NCI-H1105 treated with DMSO at 0.1 percent for 48 hours (cell line): ENCODE measurements at places on chromosomes 4 and X.
A peak's percentile ranks its signal among the peaks of the same experiment; 100 is the strongest.

- DNase-seq = no peak
Measured at GRCh38 chr4:179836179-179837075, 2394.2 kb upstream of the AGA start.

GRCh38 chrX:18676050-18676449, 4.1 kb upstream of the RS1 start:
- no peak for DNase-seq

DNA sequence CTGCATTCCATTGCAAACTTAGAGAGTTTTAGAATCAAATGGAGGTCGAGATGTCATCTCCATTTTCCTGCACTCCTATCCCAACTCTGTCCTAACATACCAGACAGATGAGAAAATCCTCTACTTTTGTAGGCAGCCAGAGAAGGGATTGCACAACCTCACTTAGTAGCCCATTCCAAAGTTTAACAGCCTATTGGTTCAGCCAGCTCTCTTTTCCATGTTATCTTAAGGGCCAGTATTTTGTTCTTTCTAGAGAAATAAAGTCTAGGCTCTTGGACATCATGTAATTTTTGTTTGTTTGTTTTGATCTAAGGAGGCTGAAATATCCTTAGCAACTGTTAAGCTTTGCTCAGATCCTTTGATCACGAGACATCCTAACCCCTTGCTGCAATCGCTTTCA, 173.0 kb downstream of the COX18 start:
- no peak for DNase-seq

DNA sequence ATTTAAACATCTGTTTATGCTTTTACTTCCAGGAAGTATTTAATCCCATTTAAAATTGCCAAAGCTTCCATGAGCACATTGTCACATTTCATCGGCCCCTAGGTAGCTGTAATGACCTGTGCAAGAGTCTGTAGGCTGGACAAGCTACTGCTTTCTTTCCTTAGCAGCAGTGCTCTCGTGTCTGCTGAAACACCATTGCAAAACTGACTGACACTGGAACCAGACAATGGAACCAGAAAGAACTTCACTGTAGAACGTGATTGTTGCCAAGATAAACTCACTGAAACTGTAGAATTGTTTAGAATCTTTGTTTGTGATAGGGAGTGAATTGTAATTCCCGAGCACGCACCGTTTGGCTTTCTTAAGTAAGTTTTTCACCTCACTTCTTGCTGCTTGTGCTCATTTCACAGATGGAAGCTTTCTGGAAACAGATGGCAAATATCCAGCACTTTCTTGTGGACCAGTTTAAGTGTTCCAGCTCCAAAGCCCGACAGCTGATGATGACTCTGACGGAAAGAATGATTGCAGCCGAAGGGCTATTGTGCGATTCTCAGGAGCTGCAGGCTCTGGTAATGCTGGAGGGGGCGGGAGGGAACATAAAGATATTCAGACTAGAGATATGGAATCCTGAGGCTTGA, 36.9 kb downstream of the EVC start:
- DNase-seq = no peak

GRCh38 chr4:64497491-64497890, 88.2 kb upstream of the TECRL start:
- DNase-seq = no peak

- no peak for DNase-seq
Measured at GRCh38 chr4:85393201-85393600, 81.7 kb upstream of the ARHGAP24 start.

- DNase-seq = no peak
Measured at GRCh38 chrX:47229427-47229826, 3.4 kb upstream of the USP11 start.

- DNase-seq = no peak
Measured at GRCh38 chrX:32153585-32153984, 1057.8 kb downstream of the DMD start.

DNA sequence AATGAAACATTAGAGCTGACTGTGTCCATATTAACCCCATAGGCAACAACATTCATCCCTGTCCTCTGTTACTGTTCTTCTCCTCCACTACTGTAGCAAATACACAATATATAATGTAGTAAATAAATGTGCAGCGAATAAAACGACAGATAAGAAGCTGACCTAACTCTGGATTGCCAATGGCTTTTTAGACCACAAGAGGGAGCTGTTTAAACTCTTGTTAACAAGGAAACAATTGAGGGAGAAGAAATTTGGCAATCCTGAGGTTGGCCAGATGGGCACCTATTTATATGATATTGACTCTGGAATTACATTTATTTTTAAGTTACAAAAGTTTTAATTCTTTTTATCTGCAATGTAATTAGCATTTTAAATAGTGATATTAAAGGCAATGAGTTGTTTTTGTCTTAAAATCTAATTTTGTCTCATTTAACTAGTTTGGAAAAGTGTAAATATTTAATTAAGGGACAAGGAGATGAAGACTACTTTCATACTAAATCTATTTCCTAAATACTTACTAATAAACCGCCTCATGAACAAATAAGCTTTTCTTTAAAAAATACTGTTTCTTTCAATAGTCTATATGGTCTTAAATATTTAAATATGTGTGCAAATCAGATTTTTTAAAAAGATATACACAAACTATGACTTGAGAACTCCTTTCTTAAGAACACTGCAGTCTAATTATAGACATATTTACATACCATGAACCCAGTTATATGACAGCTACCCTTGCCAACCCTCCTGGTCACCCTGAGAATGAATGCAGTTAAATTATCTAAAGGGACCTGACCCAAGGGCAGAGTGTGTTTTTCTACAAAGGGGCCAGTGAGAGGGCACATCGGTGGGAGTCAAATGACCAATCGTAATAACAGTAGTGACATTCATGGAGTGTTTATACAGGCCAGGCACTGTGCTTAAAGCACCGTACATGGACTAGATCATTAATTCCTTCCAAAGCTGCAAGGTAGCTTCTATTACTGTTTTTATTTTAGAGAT, 52.9 kb upstream of the HPF1 start:
- peak; percentile 61 for DNase-seq

- DNase-seq = no peak
Measured at GRCh38 chr4:88728146-88728545, 30.5 kb upstream of the NAP1L5 start.

GRCh38 chr4:159770401-159770800, 667.5 kb downstream of the RAPGEF2 start:
- DNase-seq = no peak

GRCh38 chr4:106126062-106126461, 189.9 kb downstream of the TBCK start:
- no peak for DNase-seq

GRCh38 chr4:142909908-142910307, 63.8 kb upstream of the INPP4B start:
- DNase-seq = no peak

- peak; percentile 92 for DNase-seq
Measured at GRCh38 chrX:118216509-118216908, 99.9 kb upstream of the KLHL13 start.

- DNase-seq = peak; percentile 77
Measured at GRCh38 chr4:23889814-23890341, at the start of gene PPARGC1A. Gene PPARGC1A, minus strand, starts transcription at chr4:23890047. Its CDS starts 90 bp downstream, at chr4:23889957.

GRCh38 chr4:105155426-105155825, 8.8 kb downstream of the TET2 start:
- no peak for DNase-seq

DNA sequence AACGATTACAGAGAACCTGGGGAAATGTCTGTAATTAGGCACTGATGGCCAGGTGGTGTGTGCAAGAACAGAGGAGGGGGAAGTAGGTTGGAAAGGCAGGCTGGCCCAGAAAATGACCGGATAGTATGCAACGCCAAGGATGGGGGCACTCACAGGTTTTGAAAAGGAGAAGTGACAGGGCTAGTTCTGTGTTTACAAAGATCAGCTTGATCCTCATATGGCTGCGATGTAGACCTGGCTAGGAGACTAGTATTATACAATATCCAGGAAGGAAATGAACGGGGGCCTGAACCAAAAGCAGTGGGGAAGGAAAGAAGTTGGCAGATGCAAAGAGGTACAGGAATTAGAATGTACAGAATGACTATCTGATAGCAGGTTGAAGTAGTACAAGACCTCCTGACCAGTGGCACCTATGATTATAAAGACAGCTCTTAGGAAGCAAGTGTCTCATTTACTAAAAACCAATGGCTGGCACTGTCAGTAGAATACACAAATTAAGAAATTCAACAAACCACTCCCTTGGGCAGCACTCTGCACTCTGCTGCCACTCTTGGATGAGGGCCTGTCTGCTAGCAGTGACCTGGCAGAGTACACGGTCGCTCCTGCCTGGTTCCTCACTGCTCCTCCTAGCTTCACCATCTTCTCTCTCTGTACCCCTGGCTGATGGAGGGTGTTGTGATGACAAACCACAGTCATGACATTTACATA, 14.1 kb downstream of the MFAP3L start:
- DNase-seq = no peak

- DNase-seq = no peak
Measured at GRCh38 chr4:95439071-95439470, 109.7 kb downstream of the UNC5C start.

DNA sequence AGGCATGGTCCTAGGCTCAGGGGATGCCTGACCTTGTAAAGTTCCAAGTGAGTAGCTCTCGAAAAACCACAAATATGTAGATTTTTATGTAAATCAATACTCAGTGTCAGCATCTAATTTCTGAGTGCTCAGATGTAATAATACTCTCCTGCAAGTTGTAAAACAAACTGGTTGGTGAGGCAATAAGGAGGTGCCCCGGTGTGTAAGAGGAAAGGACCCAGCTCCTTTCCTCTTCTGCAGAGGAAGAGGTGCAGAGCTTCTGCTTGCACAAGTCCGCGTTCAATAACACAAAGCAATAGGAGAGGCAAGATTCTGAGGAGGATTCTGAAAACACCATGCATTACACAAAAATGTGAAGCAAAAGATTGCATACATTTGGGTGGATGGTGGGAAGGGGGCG, 43.6 kb upstream of the ENPP6 start:
- no peak for DNase-seq

- DNase-seq = no peak
Measured at GRCh38 chr4:56757821-56758411, 63.6 kb downstream of the SPINK2 start.

DNA sequence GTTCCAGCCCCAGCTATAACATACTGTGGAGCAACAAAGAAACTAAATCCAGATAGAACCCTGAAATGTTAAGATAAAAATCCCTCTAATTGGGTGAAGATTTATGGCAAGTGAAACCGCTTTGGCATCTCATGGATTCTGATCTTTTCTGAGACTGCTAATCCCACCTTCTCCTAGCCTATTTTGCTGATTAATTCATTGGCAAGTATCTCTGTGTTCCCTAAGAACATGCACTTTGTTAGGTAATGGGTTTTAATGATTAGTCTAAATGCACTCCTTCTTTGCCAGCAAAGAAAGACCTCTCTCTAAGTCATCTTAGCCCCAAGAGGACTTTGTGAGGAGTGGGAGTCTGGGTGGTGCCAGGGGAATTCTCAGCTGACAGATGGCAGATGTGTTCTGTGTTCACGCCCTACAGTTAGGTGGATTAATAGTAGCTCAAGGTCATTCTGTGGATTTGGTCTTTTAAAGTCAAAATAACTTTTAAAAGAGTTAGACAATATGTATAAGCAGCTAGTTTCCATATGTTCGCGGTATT, 171.3 kb downstream of the UNC5C start:
- no peak for DNase-seq

- no peak for DNase-seq
Measured at GRCh38 chr4:76485450-76485849, 50.4 kb downstream of the SHROOM3 start.

DNA sequence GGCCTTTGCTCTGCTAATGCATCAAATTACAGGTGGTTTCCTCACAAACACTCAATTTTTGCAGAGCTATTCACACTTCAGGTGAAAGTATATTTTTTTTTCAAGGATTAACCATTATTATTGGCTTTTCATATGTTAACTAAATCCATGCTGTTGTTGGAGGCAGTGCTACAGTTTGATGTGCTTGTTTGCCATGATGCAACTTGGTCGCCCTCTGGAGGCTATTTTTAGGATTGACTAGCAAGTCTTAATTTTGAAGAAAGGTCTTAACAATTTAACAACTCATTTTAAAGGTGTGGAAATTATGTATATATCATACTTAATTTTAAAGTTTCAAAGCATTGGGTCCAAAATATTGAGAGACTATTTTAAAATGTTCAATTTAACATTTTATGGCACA, 168.8 kb upstream of the FAM47A start:
- peak; percentile 1 for DNase-seq

DNA sequence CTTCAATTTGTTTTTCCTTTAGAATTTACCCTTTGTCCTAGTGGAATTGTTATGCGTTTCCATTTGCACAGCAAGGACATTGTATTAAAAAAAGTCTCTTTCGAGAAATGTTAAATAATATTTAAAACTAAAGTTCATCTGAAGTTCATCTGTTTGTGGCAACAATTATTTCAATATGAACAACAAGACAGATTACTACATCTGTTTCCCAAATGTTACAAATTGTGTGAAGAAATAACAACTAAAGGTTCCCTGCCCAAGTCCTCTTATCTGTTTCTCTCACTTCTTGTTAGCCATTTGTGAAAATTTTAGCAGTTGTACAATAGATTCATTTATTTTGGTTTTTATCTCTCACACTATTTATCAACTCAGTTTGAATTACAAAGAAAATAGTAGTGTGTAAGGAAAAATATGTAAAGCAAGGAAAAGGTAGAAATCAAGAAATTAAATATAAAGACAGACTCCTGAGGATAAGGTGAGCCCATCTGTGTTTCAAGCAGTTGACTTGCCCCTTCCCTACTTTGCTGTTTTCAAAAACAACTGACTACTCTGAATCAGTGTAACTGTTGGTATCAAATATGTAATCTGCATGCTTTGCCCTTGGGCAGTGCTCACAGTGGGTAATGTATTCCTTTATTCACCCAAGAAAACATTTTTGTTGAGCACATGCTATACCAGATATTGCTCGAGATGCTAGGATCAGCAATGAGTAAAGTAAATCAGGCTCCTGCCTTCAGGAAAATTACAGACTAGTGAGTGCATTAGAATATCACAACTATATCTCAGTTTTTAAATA, 118.9 kb upstream of the PCDH7 start:
- no peak for DNase-seq

DNA sequence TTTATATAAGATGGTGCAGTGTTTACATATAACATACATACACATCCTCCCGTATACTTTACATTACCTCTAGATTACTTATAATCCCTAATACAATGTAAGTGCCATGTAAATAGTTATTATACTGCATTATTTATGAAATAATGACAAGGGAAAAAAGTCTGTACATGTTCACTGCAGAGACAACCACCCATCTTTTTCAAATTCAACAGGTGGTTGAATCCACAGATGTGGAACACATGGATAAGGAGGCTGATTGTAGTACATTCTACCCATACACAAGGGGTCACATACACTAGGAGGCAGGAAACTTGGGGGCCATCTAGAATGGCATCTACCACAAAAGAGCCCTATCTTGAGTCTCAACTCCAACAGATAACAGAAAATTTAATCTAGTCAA, 3.4 kb upstream of the IDS start:
- DNase-seq = no peak

GRCh38 chrX:22365460-22365859, 92.7 kb downstream of the CBLL2 start:
- DNase-seq = no peak

DNA sequence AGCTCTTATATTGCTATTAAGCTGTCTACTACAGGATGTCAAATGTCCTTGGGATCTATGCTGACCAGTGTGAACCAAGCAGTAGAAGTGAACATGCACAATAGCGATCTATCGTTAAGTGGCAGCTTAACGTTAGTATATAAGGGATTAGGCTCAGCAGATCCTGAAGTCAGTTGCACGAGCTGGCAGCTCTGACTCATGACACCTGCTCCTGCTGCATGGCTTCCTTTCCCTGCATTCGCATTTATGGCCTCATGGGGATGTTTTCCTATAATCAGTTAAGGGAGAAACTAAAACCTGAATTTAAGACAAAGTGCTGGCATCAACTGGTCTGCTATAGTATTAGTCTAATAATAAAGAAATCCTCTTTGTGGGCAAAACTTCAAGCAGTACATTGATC, 12.7 kb upstream of the MCUB start:
- no peak for DNase-seq
